NCI-H1092 treated with DMSO at 0.1 percent for 48 hours (cell line): ENCODE measurements at places on chromosomes 3 and 15.
A peak's percentile ranks its signal among the peaks of the same experiment; 100 is the strongest.

GRCh38 chr3:70519913-70520659, 207.6 kb upstream of the MDFIC2 start:
- no peak for DNase-seq

DNA sequence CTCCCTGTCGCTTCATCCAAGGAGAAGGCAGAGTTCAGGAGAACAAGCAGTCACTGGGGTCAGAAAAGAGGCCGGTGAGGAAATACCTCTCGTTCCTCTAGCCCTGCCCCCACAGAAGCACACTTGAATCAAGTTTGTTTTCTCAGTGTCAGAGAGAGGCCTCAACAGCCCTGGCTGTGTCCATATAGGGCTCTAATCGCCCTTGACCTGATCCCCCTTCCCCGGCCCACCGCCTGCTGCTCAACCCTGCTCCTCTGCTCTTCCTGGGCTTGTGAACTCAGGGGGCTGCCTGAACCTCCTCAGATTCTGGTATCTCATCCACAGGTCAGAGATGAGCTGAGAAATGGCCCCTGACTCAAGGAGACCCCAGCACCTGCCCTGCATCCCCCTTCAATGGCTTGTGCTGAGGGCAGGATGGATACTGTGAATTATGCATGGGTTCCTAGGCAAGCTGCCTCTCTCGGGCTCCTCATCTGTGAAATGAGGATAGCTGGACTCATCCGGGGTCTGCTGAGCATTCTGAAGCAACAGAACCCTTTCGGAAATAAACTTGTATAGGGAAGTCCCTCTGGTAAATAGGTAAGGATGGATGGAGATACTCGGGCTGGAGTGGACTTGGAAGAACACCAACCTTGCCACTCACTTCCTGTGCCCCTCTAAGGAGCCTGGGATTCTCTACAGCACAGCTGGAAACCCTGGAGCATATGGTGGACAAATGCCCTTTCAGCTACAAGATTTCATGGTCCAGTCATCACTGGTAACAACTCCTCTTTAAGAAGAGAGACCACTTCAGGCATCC, 147.5 kb downstream of the STT3B start:
- DNase-seq = no peak

DNA sequence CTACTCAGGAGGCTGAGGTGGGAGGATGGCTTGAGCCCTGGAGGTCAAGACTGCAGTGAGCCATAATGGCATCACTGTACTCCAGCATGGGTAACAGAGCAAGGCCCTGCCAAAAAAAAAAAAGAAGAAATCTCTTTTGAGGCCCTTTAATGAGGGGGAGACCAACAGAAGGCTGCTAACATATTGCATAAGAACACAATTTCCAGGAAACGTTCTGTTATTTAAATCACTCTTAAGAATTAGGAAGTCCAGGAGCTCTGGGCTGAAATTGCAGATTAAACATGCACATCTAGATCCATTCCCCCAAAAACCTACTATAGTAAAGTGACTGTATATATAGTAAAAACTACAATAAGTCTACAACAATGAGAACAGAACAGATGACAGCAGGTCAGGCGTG, 16.1 kb upstream of the BLM start:
- no peak for DNase-seq

DNA sequence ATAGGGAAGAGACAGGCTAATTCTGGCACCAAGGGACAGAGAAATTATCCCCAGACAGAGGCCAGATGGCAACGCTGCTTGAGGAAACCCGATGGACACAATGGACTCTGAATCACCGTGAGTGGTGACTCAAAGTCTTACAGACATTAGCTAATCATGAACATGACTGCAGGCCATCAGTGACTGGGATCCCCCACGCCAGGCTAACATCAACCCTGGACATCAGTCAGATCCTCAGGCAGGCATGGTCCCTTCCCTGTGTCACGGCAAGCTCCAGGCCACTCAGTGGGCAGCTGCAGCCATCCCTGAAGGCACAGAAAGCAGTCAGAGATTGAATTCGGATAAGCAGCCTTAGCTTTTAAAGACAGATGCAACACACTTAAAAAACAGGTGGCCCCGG, 23.8 kb upstream of the OXTR start:
- no peak for DNase-seq

DNA sequence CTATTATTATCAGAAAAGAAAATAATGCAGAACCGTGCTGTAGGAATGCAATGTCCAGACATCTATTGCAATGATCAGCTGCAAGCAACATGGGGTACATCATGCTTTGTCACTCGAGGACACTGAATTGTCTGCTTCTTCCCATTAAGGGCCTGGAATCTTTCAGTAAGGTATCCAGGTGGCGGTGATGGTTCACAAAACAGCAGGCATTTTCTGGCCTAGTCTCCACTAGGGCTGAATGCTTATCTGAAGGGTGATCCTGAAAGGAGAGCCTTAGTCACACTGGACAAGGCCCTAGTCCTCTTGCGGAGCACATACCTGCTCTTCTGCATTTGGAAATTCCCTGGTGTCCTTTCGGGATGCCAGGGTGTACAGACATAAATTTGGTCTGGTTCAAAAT, 21.2 kb downstream of the ITPR1 start:
- DNase-seq = no peak

DNA sequence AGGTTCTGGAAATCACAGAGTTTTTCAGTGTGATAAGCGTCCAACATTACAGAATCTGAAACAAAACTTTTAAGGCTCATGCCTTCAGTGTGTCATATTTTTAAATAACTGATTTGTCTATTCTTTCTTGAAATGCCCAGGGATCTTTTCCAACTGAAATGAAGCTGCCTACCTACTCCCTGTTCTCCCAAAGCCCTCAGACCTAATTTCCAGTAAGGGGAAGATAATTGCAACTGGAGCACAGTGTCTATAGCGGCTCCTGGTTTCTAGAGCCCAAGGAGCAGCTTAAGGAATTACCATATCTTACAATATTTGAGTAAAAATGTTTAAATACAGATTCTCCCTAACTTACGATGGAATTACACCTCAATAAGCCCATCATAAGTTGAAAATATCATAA, 33.0 kb downstream of the LRRC2 start:
- DNase-seq = no peak

DNA sequence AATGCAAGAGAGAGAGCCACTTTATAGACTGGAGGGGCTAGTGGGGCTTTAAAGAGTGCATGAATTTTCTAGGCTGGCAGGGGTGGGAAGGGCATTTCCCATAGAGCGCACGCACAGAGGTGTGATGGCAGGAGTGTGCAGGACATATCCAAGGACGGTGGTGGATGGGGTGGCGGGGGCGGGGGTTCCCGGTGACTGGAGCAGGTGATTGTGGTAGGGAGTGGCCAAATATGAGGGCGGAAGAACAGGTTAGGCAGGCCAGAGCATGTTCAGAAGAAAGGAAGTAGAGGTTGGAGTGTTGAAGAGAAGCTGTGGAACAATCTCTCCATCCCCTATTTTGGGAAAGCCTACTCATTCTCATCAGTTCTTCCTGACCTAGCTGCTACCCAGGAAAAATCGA, 18.1 kb downstream of the FAM81A start:
- no peak for DNase-seq

- no peak for DNase-seq
These were observed 37.9 kb downstream of the LIPC start for GRCh38 chr15:58469432-58470353.

GRCh38 chr3:108088697-108089096, 2.1 kb downstream of the CD47 start:
- peak; percentile 1 for DNase-seq

DNA sequence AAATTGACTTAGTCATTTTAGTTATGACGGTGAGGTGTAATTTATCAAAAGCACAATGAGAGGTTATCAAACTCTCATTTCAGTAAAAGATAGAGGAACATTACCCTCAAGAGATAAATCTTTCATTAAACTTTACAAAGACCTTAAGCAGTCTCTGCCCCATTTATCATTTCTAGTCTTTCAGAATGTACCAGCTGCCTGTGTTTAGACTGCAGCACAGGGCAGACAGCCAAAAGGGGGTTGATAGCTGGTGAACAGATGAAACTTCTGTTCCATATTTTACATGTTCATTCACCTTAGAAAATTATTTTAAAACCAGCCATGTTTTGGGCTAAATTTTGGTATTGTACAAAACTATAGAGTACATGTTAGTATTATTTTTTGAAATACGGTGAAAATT, 514.6 kb upstream of the CNTN3 start:
- peak; percentile 23 for DNase-seq

DNA sequence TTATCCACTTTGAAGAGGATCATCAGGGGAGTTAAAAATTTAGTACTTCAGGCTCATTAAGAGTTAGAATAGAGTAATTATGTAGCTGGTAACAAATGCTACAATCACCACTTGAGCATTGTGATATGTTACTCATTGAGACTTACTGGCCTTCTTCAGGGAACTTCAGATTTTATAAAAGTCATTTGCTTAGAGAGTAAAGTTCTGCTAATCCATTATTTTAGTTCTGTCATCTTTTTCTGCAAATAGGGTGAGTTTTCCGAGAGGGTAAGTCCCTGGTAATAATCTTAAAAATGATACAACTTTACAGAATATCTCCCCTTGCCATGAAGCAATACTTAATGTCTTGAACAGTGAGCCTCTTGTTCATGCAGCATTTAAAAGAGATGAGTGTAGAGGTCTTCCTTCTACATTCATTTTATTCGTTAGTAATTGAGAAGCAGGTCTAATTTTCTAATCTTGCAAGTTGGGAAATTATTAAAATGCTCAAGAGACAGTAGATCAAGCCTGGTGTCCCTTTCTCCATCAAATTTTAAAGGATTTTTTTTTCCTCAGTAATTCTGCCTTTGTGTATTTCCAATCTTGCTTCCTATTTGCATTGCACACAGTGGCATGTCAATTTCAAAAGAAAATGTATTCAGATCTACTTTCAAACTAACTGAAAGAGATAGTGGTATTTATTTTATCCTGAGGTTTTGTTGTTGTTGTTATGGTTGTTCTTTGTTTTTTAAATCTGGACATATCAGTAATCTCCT, 52.6 kb downstream of the MBNL1 start:
- DNase-seq = no peak

GRCh38 chr15:89808160-89808870, 6.3 kb downstream of the ANPEP start:
- no peak for DNase-seq

- peak; percentile 82 for DNase-seq
These were observed 49.5 kb downstream of the CYP11A1 start for GRCh38 chr15:74317820-74318375.

DNA sequence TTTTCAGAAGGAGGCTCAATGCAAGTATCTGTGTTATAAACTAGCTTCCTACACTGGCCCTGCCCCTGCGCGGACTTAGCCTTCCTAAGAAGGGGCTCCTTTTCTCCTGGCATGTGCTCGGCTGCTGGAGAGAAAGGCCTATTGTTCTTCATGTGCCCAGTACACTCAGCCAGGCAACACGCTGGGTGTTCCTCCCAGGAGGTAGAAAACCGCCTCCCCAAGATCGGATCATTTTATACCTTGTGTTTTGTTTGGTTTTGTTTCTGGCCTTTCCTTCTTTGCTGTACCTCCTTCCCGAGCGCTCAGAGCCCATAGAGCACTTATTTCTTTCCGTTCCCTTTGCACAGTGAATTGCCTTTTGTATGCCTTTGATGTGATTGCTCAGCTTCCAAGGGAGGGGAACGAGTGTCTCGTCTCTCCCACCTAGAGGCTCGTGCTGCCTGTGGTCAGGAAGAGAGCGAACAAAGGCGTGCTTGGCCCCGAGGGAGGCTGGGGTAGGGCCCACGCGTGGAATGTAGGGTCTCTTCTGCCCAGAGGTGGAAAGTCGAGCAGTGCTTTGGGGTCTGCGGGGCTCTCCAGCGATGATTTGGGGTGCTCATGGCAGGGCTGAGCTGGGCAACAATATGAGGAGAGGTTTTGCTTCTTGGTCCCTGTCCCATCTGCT, 30.0 kb downstream of the CCNL1 start:
- DNase-seq = peak; percentile 57

GRCh38 chr3:39933986-39934693, 124.7 kb downstream of the MYRIP start:
- DNase-seq = no peak

DNA sequence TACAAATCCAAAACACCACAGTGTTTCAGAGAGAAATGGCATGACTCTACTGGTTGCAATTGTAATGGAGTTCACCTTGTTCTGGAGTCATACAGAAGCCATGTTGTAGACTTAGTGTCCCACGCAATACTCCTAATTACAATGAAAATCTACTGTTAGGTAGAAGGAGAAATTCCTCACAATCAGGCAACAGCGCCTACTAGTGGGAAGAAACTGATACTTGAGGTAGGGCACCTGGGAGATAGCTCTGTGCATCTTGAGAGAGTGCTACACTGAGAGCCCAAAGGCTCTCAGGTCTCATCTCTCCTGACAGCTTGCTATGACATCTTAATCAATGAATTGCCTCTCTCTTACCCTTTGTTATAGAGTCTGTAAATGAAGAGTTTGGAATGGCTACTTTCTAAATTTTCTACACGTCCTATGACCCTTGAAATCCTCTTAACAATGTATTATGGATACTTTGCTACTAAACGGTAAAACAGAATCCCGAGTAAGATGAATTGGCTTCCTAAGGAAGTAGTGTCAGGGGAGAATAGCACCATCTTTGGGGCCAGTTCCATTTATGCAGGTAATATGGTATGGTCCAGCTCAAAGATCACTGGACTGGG, 422.7 kb upstream of the TPRG1 start:
- no peak for DNase-seq

GRCh38 chr15:87576486-87577176, 679.9 kb downstream of the NTRK3 start:
- DNase-seq = no peak

- no peak for DNase-seq
These were observed 56.3 kb downstream of the KLF15 start for GRCh38 chr3:126300761-126301481.

DNA sequence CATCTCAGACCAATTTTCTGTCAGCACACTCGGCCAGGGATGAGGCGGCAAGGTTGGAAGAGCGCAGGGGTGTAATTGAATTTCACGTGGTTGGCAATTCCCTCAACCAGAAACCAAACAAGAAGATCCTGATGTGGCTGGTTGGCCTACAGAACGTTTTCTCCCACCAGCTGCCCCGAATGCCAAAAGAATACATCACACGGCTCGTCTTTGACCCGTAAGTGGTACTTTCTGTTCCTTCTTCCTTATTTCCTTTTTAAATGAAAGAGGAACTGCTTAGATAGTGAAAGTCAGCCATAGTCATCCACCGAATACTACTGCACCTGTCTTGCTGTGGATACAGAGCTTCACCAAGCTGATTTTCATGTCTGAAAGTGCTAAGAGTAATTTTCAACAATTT, 60.1 kb downstream of the SGO1 start:
- no peak for DNase-seq

GRCh38 chr15:70030851-70031250, 66.9 kb downstream of the TLE3 start:
- DNase-seq = no peak

DNA sequence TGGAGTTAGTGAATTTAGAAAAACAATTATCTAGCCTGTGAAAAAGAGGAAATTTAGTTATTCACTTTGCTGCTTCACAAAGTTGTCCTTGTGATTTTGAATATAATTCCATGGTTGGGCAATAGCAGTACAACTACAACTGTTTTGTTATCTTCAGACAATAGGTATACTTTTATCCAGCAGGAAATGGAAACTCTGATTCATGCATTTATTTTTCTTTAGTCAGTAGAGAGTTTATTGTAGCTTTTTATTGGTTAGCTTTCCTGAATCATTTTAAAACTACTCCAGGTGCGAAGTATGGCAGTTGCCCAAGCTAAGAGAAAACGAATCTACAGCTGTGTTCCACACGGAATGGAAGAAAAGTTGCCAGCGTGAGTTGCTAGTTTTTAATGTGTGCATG, 80.3 kb downstream of the TM4SF4 start:
- DNase-seq = no peak

- no peak for DNase-seq
These were observed 42.7 kb downstream of the FAM174B start for GRCh38 chr15:92612891-92613290.

- DNase-seq = no peak
These were observed 558 bp upstream of the NCEH1 start for GRCh38 chr3:172711454-172711795.

GRCh38 chr15:80414546-80415357, 10.6 kb downstream of the ARNT2 start:
- no peak for DNase-seq
